ENCODE measurements at places on chromosomes 1 and 21. TPM values are rescaled to one million over a fixed set of nuclear protein-coding genes. Genes with fewer than 3 reads are reported as not detected.

GRCh38 chr1:179754041-179754624 lies 11.0 kb downstream of the FAM163A start:
- ATAC-seq, result no peak

DNA sequence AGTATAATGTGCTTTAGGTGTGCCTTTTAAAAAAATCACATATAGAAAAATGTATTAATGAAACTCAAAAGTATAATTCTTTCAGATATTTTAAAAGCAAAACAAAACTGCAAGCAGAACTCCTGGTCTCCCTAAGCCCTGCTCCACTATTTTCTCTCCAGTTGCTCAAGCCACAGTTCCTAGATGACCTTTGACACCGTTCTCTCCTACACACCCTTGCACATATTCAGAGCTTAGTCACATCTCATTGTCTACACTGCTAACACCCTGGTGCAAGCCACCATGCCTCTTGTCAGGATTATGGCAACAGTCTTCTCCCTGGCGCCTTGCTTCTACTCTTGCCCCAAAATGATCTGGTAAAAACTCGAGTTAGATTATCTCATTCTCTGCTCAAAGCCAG lies 50.2 kb upstream of the ROR1 start:
- ATAC-seq, result no peak

- ATAC-seq, result no peak
Measured at GRCh38 chr1:160340866-160341265, 2.2 kb downstream of the COPA start.

GRCh38 chr1:26848941-26849774 lies 13.8 kb upstream of the SFN start:
- peak; percentile 17 for ATAC-seq

- ATAC-seq, result peak; percentile 72
Measured at GRCh38 chr1:46623743-46624644, 7.4 kb upstream of the MOB3C start.

DNA sequence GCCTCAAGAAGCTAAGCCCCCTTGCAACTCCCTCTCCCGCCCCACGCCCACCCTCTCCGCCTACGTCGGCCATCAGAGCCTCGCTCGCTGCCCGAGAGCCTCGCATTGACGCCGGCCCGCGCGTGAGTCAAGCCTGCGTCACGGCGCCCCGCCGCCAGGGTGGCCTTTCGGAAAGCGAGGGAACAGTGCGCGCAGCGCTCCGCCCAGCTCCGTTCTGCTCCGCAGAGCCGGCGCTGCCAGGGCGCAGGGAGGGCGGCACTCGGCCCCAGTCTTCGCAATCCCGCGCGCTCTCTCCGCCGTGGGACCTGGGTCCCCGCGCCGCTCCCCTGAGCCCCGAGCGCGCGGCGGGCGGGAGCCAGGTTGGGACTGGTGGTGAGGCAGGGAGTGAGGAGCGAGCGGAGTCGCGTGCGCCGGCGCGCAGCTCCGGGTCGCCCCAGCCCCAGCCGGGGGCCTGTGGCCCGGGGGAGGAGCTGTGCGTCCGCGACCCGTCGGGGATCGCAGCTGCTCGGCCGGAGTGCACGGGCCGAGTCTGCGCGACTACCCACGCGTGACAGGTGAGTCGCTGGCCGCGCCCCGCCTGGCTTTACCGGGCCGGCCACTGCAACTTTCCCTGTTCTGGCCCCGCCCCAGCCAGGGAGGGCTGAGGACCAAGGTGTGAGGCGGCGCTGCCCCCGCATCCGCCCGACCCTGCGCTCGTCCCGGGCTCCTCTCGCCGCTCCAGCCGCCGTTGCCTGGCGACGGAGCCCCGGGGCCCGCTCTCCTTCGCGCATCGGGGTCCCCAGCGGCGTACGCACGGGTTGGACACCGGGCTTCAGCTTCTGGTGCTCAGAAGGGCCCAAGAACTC lies at the start of gene SLC6A17:
TSS of gene SLC6A17 (plus strand) at position 165 of the 845 bp plus-strand sequence. CDS start 16,436 bp downstream, outside the sequence.
- ATAC-seq, result peak; percentile 93

The ADARB1 gene
- total RNA-seq, result 7.1 TPM

The RCC2 gene
- total RNA-seq, result 44.0 TPM

The TSPAN1 gene
- total RNA-seq, result 0.78 TPM

The EXOSC10 gene
- 49.6 TPM for total RNA-seq

The BRDT gene
- not detected for total RNA-seq

The S100A2 gene
- total RNA-seq, result 0.23 TPM

Data from motor neuron (in vitro differentiated cells).